Psoas muscle (tissue), 8 donors: ENCODE measurements at places on chromosomes 2 and 18. TPM values are rescaled to one million over a fixed set of nuclear protein-coding genes. Genes with fewer than 3 reads are reported as not detected.

The MOGAT1 gene
- polyA plus RNA-seq: not detected

The CEP76 gene
- 2.3 TPM for polyA plus RNA-seq

The ZC3H15 gene
- 83.8 TPM for polyA plus RNA-seq

The RAD51AP2 gene
- polyA plus RNA-seq: not detected

The NFU1 gene
- polyA plus RNA-seq: 112 TPM

The ATP8B1 gene
- 0.45 TPM for polyA plus RNA-seq

The MPP4 gene
- 0.06 TPM for polyA plus RNA-seq

The PXDN gene
- polyA plus RNA-seq: 9.4 TPM

The LBX2 gene
- 0.14 TPM for polyA plus RNA-seq
